ENCODE measurements at places on chromosomes 5 and 9.

DNA sequence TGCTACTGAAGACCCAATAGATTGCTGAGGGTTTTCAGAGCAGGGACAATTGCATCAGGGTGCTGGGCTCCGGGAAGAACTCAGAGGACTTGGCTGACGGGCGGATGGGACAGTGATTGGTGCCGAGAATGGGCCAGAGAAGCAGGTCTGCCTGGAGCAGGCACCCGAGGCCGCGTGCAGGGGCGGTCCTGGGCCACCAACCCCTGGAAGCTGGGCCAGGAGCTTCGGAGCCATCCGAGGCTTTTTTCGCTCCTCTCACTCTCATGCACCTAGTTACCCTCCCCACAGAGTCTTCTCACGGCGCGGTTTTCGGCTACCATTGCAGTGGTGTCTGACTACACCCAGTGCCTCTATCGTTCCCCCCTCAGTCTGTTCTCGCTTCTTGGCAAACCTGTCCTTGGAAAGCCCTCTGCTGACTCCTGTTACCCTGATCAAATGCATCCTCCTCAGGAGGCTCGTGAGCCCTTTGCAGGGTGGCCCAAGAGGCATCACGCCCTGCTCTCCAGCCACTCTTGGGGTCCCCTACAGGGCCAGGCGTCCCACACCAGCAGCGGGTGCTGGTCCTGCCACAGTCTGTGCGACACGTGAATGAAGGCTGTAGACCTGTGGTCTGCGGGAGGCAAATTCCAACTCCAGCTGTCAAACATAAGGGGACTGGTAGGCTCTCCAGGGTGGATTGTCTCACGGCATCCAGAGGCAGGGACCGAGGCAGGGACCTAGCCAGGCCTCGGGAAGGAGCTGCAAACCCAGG lies 1.2 kb upstream of the CLPTM1L start:
- DNase-seq: no peak

GRCh38 chr9:81851340-81851739 lies 76.9 kb upstream of the SPATA31D4 start:
- no peak for DNase-seq

DNA sequence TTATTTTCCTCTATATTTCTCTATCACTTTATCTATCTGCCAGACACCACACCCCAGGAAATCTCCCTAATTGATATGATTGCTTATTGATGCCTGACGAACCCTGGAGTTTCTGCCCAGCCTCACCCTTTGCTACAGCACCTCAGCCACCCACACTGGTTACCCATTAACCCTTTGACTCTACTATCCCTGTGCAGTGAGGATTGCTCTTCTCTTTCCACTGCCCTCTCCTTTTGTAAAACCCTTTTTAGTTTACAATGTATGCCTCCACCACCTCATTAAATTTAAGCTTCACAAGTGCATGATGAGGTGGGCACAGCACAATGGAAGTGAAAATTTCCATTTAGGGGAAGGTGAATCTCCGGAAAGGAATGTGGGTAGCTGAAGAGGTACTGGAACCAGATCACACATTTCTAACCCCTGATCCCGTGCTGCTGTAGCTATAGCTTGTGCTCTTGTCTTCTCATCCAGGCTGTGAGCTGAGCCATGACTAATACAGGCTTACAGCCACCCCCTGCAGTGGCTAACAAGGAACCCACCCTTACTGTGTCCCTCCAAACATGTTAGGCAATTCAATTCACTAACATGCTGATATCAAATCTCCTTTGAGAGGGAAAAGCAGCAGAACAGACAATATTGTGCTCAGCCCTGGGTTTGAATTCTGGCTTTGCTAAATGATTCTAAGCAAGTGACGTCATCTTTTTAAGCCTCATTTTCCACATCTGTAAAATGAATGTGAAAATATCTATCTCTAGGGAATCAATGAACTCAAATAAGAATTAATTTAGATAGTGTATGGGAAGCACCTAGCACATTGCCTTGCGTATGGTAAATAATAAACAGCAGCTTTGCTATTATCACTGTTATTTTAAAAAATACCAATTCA lies 186.9 kb upstream of the TRIM32 start:
- no peak for DNase-seq

GRCh38 chr5:139642213-139642612 lies 5.9 kb upstream of the CXXC5 start:
- DNase-seq: no peak

- no peak for DNase-seq
Measured at GRCh38 chr5:134439210-134439654, 27.6 kb upstream of the CDKN2AIPNL start.

GRCh38 chr5:58211441-58211840 lies 248.4 kb downstream of the PLK2 start:
- DNase-seq: no peak

DNA sequence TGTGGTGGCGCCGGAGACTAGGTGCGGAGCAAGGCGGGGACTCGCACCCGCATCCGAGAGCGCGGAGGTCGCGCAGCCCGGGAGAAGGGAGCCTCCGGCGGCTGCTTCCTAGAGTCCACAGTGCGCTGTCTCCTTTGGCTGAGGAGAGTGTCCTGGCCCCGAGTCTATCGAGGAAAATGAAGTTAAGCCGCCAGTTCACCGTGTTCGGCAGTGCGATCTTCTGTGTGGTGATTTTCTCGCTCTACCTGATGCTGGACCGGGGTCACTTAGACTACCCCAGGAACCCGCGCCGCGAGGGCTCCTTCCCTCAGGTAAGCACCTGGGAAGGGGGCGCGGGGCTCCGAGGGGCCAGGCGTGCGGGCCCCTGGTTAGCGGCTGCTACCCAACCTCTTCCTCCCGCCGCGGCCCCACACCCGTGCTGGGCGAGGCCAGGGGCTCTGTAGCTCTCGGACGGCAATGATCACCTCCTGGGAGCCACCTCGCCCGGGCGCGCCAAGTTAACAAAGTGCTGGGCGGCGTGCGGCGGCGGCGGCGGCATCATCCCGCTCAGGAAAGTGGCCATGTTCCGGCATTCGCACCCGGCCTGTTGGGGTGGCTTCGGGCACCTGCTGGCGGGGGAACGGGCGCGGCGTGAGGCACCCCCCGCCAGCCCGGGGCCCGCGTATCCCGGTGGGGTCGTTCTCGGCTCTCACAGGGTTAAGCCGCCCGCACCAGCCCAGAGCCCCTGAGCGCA lies 681 bp downstream of the MAN2A1 start:
- DNase-seq: peak; percentile 57

DNA sequence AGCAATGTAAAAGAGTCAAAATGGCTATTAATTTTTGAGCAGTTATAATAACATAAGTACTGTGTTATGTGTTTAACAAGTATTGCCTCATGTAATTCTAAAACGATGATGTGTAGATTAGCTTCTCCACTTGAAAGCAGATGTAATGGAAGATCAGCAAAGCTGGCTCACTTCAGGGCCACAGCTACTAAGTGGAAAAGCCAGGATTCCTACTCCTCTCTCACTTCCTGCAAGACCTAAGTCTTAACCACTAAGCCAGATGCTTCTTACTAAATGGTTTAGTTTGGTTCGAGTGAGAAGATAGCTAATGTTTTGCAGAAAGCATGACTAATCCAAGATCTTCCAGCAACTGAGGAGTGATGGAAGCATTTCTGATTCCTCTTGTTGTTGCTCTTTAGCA lies 15.7 kb upstream of the TNC start:
- no peak for DNase-seq

DNA sequence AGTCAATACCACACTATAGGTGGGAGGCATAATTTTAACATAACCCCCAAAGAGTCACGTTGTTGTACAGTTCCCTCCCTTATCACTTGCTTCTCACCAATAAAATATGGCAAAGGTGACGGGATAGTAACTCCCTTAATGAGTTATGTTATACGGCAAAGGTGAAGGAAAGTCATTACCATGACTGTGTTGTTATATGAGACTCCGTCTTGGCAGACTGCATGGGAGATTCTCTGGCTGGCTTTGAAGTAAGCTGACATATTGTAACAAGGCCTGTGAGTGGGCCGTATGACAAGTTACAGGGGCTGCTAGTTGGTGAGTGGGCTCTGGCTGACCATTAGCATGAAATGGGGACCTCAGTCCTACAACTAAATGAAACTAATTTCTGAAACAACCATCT lies 366.4 kb upstream of the FTMT start:
- DNase-seq: no peak

DNA sequence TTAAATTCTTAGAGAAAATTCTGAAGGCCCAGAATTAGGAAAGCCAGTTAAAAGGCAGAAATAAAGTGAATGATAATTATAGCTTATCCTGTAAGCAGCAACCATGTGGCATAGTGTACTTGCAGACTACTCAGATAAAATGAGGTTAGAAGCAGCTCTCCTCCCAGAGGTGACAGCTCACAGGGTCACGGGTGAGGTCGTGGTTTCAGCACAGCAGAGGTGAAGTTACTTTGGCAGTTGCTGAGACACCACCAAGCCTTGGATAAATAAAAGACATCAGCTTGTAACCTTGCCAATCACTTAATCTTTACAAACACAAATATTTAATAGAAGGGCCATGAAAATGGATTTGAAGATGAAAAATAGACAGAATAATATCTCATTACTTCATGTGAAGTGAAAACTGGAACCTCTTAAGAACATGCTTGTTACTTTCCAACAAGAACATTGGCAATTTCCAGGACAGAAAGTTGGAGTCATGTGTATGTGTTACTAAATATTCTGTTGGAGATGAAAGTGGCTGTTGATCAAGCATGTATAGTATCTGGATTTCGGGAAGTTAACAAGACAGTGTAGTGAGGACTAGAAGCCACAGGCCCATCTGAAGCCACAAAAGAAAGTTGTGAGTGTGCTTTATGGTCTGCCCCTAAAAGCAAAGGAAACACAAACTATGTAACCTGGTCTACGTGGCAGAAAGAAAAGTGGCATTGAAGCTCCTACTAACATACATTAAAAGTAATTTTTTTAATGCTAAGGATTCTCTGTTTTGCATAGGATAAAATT lies 134.4 kb downstream of the ERCC6L2 start:
- DNase-seq: no peak

DNA sequence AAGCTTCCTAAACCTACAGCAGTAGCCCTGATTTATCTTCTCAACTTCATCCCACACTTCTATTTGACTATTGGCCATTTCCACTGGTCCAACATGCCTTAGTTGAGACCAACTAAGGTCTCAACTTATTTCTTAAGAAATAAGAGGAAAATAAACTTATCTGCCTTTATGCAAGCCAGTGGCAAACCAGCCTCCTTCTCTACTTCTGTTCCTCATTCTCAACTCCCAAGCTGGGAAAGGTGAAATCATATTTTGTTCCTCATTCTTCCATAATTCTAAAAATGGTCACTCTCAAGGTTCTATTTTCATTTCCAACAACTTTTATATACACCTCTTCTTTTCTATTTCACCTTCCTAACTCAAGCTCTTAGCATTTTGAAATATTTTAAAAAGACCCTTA lies 149.6 kb upstream of the C9orf72 start:
- peak; percentile 31 for DNase-seq

GRCh38 chr5:145509336-145510136 lies 325.6 kb downstream of the PRELID2 start:
- no peak for DNase-seq

GRCh38 chr9:109880276-109881169 lies 100.5 kb downstream of the PALM2AKAP2 start:
- DNase-seq: peak; percentile 45

DNA sequence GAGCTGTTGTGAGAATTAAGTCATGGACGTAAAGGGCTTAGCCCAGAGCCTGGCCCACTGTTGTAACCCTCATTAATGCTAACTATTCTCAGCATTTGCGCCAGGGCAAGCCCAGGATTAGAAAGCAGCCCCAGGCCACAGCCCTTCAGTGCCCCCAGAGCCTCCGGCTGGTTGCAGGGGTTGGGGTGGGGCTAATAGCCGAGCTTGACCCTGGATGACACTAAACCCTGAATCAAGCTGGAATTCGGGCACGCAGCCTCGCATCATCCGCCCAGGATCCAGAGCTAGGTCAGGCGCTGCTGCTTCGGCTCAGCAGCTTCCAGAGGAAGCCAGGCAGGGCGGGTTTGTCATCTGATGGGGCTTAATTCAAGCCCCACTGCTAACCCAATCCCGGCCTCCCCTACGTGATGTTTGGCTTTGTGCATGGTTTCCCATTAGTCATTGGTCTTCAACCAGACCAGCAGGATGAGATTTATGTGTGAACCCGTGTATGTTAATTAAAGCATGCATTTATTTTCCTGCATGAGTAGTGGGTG lies 1.2 kb upstream of the MEGF9 start:
- no peak for DNase-seq

DNA sequence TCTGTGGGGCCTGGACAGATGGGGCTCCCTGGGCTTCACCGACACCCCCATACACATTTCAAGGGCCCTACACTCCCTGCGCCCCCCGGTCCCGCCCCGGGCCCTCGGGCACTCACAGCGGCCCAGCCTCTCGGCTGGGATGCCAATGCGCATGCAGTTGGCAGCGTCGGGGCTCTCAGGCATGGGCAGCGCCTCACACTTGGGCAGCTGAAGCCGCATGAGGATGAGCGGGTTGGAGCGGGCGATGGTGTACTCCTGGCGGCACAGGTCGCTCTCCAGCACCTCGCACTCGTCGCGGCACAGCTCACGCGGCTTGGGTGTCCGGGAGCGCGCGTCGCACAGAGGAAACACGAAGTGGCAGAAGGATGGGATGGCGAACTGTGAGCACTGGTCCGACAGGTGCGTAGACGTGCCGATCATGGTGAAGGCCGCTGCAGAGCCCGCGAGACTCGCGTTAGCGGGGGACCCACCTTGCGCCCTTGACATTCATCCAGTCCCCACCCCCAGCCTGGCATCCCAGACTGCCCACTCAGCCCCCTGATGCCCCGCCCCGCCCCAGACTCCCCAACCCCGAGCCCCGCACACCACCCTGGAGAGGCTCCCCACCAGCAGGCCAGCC lies 216.9 kb downstream of the ROR2 start:
- no peak for DNase-seq

GRCh38 chr9:27019589-27019988 lies 14.1 kb upstream of the LRRC19 start:
- no peak for DNase-seq

GRCh38 chr5:90264689-90265544 lies 144.6 kb downstream of the CETN3 start:
- DNase-seq: peak; percentile 84

GRCh38 chr9:125748446-125749099 lies 1.4 kb downstream of the PBX3 start:
- no peak for DNase-seq

DNA sequence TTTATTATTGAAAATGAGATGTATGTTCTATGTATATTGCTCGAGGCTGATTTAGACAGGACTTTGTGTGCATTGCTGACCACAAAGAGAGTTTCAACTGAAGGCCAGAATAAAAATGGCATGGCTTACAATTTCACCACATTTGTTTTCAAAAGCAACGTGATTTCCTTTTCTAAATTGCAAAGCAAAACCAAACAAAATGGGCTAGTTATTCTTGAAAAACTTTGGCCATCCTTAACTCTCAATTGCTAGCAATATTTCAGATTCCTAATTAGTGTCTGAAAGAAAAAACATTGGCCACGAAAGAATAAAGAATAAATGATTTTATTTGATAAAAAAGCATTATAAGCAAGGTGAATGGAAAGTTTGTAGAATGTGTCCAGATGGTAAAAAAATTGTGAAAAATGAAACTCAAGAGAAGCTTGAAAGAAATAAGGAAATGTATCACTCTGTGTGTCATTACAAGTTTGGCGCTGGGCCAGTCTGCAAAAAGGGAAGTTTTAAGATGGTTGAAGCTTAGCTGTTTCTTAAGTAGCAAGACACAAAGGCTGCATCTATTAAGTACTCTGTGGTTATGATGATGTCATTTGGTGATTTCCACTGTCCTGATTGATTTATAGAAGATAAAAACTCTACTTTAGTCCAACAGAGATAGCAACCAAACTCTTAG lies 89.2 kb upstream of the PRLR start:
- peak; percentile 100 for DNase-seq

GRCh38 chr9:69943148-69943806 lies 100.4 kb upstream of the MAMDC2 start:
- no peak for DNase-seq

All from suppressor macrophage treated with lipopolysaccharide for 1 hour (primary cell).